Ammon's horn (tissue), 1 donor: ENCODE measurements at places on chromosomes 12 and 14.

- DNase-seq = no peak
These were observed 332.9 kb upstream of the PRICKLE1 start for GRCh38 chr12:42922505-42922850.

DNA sequence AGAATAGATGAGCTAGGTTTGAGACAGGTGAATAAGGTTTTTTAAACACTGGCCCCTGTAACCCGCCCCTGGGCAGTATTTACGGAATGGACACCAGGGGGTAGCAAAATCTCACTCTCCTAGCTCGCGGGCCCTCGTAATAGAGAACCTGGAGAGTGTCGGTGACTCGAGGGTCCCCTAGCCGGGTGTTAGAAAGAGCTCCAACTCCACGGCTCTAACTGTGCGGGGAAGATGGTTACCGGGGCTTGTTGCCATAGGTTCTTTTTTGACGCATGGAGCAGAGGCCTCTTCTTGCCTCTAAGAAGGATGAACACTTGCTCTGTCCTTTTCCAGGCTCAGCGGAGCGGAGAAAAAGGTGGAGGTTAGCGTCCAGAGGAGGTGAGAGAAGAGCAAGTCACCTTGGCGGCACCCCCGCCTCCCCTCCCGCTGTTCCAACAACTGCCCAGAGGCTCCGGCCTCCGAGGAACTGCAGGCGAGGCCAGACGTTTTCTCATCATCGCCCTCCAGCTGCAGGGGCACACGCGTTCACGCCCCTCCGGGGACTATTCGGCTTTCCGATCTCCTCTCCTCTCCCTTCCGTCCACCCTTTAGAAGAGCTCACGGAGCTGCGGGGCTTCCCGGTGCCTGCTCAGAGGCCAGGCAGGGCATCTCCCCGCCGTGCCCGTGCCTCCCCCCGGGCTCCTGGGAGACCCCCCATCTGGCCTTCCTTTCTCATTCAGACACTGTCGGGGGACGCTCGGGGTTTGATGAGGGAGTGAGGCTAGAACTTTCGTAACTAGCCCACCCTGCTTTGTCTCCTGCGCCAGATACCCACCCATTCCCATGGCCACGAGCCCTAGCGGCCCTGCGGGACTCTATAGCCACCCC, 1.4 kb upstream of the ARHGEF40 start:
- DNase-seq = peak; percentile 75

- DNase-seq = no peak
These were observed 113.5 kb downstream of the TMEM132D start for GRCh38 chr12:129790331-129790730.

DNA sequence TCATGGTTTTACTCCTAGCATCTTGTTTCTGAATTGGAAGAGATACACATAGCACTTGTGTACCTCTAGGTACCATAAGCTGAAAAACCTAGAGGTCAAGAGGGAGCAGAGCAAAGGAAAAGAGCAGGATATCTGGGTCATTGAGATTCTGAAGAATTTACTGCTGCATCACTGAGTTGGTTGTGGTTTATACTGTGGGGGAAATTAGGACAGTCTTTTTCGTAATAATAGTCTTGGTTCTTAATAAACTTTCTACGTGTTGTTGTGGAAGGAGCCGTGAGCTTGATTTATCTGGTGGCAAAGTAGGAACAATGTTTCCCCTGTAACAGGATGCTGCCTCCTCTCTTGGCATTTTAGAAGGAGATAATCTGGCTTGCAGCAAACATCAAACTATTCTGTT, 80.2 kb downstream of the SLC4A8 start:
- no peak for DNase-seq

GRCh38 chr12:111046896-111047295, 126.5 kb upstream of the MYL2 start:
- DNase-seq = no peak

DNA sequence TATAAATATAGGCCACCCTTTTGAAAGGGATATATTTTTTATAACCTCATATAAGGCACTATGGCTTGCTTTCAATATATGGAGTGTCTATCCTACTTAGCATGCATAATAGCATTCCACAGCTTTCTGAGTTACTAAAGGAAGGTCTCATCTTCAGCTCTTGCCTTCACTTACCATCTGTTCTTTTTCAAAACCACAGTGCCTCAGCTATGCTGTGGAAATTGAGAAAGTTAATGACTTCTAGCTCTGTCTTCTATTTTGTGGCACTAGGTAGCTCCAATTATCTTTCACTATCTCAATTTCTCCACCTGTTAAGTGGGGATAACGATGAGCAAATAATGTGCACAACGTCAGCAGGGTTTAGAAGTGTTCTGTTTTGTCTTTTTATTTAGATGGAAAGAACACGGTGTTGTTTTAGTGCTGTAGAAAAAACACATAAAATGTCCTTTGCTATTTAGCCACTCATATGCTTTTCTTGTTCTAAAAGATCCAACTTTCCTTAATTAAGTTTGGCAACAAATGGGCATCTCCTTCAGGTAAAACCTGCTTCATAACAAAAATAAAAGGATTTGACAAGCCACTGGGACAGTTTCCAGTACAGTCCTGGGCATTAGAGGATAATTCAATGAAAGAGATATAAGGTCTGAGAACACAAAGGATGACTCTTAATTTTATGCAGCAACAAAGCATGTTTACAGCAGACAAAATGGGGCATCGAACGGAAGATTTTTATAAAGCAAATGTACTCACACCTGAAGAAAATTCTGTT, 462.0 kb upstream of the SYT1 start:
- DNase-seq = no peak

GRCh38 chr12:46546634-46547273, 174.2 kb upstream of the SLC38A2 start:
- no peak for DNase-seq

DNA sequence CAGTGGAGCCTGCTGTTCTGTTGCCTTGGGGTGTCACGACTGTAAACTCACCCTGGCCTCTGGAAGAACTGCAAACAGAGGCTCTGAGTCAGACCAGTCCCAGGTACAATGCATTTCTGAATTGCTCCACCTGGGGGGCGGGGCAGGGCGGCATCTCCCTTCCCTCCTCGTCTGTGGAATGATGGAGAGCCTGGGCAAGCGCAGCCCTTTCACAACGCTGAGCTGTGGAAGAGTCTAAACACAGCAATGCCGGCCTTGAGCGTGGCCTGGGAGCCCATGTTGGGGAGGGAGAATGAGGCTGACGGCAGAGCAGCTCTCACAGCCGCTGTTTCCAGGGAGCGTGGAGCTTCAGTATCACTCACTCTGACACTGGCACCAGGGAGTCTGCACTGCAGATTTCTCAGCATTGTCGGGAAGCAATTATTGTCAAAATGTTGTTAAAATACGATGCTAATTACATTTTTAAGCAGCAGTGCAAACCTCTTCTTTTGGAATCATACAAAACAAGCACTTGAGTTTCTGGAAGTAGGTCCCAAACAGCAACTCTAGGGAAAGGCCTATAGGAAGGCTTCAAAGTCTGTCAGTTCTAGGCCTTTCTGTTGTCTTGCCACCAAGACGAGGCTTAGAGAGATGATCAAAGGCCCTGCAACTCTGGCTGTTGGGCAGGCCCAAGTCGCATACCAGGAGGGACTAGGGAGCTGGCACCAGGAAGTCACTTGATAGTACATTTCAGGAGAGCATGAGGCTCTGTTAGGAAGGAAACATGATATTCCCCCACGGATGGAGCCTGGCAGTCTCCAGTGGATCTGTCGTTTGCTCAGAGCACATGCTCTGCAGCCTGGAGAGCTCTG, 244.0 kb upstream of the FKBP4 start:
- no peak for DNase-seq

- DNase-seq = no peak
These were observed 18.5 kb downstream of the GLTP start for GRCh38 chr12:109861689-109862314.

DNA sequence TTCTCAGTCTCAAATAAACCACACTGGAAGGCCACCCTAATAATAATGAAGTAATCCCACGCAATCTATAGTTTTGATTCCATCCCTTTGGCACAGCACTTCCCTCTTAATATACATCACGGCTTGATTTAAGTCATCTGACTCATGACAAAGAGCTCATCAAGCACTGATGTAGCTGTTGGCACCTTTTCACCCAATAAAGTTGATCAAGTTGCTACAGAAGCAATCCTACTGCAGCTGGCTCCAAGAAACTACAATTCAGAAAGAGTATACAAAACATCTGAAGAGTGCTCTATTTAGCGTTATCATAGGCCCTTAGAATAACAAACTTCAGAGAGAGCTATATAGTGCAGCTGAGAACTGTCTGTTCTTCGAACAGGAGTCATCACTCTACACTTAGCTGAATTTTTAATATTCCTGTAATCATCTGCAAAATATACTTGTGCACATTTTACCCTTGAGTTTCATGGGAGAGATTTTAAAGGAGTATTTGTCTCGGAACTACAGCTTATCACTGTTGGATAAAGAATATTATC, 94.9 kb downstream of the OSBPL8 start:
- no peak for DNase-seq

- no peak for DNase-seq
These were observed 476.2 kb downstream of the FSCB start for GRCh38 chr14:44030831-44031383.

DNA sequence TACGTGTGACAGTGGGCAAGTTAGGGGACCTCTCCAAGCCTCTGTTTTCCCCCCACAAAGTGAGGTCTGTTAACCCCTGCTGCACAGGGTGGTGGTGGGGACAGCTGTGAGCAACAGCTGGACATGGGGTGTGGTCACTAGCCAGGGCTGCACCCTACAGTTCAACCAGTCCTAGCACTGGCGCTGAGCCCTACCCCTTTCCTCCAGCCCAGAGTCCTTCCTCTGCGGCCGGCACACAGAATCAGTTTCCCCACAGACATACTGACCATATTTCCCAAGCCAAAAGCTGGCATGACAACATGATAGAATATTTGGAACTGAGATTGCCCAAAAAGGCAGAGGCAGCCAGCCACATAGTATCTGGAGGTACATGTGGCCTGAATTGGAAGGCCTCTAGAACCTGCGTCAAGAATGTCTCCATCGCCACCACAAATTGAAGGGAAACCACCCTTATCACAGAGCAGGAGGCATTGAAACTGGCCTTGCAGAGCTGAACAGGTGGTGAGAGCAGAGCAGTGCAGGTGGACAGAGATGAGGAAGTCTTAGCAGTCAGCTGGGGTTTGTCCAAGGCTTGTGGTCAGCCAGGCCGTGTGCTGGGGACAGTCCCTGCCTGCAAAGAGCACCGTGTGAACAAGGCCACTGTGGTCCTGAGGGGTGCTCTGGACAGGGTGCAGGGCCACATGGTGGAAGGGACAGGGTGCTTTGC, 21.2 kb downstream of the DEGS2 start:
- no peak for DNase-seq

DNA sequence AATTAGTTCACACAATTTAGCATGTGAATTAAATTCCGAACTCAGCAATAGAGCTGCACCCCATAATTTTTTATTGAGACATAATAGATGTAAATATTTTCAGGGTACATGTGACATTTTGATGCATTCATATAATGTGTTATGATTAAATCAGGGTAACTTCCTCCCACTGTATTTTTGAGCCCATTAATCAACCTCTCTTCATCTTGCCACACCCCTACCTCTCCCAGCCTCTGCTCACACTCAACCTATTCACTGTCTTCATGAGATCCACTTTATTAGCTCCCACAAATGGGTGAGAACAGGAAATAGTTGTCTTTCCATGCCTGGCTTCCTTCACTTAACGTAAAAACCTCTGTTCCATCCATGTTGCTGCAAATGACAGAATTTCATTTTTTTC, 14.7 kb downstream of the IL26 start:
- DNase-seq = no peak

DNA sequence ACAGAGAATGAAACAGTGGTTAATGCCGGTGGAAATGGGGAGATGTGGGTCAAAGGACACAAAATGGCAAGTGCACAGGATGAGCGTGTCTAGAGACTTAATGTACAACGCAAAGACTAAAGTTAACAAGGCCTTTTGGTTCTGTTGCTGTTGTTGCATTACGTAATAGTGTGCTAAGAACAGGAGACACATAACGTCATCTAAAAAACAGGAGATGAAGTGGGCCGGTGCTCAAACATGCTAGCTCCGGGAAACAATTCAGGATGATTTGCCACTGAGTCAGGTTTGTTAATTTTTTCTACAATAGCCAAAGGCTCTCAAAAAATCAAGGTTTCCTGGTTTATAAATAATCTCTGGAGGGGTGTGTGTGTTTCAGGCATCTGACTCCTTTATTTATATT, 55.5 kb downstream of the ETV6 start:
- DNase-seq = no peak

GRCh38 chr14:101774006-101774795, 12.7 kb downstream of the PPP2R5C start:
- DNase-seq = peak; percentile 78

DNA sequence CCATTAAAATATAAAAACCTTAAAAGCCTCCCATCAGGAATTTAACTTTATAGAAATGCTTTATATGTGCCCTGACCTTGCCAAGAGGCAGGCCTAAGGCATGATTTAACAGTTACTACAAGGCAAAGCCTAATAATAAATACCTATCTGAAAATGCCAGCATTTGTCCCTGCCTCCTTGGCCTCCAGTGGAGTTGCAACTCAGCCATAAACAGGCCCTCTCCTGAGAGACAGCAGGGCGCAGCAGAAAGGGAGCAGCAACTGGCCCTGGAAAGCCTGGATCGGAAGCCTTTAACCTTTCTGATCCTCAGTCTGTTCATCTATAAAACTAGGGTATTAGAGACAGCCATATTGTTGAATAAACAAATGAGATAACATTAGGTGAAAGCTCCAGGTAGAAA, 324.4 kb downstream of the PAWR start:
- DNase-seq = no peak

DNA sequence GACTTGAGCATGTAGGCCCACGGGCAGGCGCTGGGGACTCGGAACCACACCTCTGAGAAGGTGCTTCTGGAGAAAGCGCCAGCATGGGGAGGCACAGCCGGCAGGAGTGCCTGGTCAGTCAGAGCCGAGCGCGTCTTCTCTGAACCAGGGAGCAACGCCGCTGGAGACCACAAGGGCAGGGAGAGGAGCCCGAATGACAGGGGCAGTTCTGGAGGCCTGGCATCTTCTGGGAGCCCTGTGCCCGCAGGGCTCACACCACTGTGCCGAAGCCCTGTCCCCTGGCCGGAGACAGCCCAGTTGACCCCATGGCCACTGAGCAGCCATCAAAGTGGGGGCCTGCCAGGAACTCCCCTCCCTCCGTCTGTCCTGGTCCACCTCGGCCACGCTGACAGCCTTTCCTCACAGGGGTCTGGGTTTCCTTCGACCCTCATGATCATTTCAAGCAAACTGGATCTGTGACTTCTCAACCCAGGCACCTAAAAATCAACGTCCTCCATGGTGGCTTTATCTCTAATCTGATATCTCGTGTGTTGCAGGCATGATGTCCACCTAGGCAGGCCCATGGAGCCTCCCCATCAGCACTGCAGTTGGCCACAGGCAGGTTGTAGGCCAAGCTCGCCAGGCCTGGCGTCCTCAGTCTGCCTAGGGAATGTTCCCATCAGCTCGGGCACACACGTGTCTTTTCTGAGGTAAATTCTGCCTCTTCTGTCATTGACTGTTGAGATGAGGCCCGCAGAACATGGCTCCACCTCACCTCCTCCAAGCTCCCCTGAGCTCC, 299.3 kb upstream of the RTL1 start:
- no peak for DNase-seq

- no peak for DNase-seq
These were observed 1.8 kb upstream of the TMEM19 start for GRCh38 chr12:71684081-71684480.

- DNase-seq = no peak
These were observed 3.5 kb upstream of the OR10P1 start for GRCh38 chr12:55633151-55633550.

- DNase-seq = no peak
These were observed 20.3 kb upstream of the SYCP3 start for GRCh38 chr12:101759396-101760047.

GRCh38 chr14:94313991-94314655, 9.0 kb downstream of the SERPINA6 start:
- no peak for DNase-seq

GRCh38 chr12:128852026-128852698, 1.1 kb upstream of the GLT1D1 start:
- DNase-seq = no peak
